ENCODE measurements at places on chromosomes 2 and 18.

- DNase-seq = no peak
- no peaks in the 10 kb centered on the region for H3K27me3 ChIP-seq
- H3K36me3 ChIP-seq = no peaks in the 10 kb centered on the region
- H3K4me3 ChIP-seq = no peak overlapping the region
- no peaks in the 10 kb centered on the region for H3K4me1 ChIP-seq
These were observed 5.9 kb upstream of the CERS6 start for GRCh38 chr2:168450171-168450570.

DNA sequence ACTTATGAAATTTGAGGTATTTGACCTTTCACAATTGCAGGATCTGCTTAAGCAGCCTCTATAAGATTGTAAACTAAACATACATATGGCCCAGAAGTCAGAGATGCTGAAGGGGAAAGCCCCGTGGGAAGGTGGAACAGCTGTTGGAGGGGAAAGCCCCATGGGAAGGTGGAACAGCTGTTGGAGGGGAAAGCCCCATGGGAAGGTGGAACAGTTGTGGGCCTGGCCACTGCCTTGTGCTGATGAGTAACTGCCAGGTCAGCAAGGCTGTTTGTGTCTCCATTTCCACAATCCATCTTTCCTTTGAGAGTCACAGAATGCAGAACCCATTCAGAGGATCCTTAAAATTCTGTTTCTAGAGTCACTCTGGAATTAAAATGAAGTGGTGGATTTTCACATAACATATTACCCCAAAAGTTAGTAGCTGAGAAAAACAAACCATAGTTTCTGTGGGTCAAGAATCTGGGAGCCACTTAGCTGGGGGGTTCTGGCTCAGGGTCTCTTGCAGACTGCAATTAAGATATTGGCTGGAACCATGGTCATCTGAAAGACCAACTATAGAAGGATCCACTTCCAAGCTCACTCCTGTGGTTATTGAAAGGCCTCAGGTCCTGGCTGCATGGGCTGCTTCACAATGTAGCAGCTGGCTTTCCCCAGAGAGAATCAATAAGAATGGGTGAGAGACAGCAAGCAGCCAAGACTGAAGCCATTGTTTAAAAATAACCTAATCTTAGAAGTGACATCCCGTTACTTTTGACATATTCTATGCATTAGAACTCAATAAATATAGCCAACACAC is 86.6 kb upstream of the CAVIN2 start:
- H3K27ac ChIP-seq = no peak overlapping the region
- no peak for DNase-seq
- no peaks in the 10 kb centered on the region for H3K27me3 ChIP-seq
- no peak overlapping the region for H3K4me3 ChIP-seq
- no peaks in the 10 kb centered on the region for H3K36me3 ChIP-seq

DNA sequence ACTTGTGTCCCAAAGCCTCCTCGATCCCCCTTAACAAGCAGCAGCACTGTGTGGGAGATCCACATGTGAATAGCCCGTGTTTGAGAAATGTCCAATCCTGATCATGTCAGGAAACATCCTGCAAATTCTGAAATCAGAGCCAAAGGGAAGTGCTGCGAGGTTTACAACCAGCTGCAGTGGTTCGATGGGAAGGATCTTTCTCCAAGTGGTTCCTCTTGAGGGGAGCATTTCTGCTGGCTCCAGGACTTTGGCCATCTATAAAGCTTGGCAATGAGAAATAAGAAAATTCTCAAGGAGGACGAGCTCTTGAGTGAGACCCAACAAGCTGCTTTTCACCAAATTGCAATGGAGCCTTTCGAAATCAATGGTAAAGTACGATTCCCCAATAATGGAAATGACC is at the start of gene MARCO:
Gene MARCO (plus strand): TSS at position 164 of the 400 bp plus-strand sequence. CDS start 107 bp downstream, at position 271.
- no peaks in the 10 kb centered on the region for H3K27me3 ChIP-seq

GRCh38 chr18:34528177-34528576 is 181.9 kb upstream of the DTNA start:
- no peak overlapping the region for H3K4me3 ChIP-seq
- no peak for DNase-seq
- H3K36me3 ChIP-seq = no peaks in the 10 kb centered on the region

- H3K36me3 ChIP-seq = no peaks in the 10 kb centered on the region
- H3K27me3 ChIP-seq = no peaks in the 10 kb centered on the region
- no peak overlapping the region for H3K27ac ChIP-seq
- no peaks in the 10 kb centered on the region for H3K4me1 ChIP-seq
- no peak overlapping the region for H3K4me3 ChIP-seq
These were observed 17.7 kb upstream of the SERPINB7 start for GRCh38 chr18:63757541-63757940.

GRCh38 chr2:127014224-127014623 is 92.7 kb downstream of the BIN1 start:
- H3K4me1 ChIP-seq = no peaks in the 10 kb centered on the region
- H3K27ac ChIP-seq = no peak overlapping the region
- no peak for DNase-seq
- H3K36me3 ChIP-seq = no peaks in the 10 kb centered on the region
- H3K4me3 ChIP-seq = no peak overlapping the region
- H3K27me3 ChIP-seq = peaks cover 44% of the 10 kb centered on the region

GRCh38 chr2:240294514-240294913 is 140.9 kb upstream of the GPC1 start:
- H3K4me3 ChIP-seq = no peak overlapping the region
- no peak for DNase-seq
- no peak overlapping the region for H3K27ac ChIP-seq
- no peaks in the 10 kb centered on the region for H3K27me3 ChIP-seq

DNA sequence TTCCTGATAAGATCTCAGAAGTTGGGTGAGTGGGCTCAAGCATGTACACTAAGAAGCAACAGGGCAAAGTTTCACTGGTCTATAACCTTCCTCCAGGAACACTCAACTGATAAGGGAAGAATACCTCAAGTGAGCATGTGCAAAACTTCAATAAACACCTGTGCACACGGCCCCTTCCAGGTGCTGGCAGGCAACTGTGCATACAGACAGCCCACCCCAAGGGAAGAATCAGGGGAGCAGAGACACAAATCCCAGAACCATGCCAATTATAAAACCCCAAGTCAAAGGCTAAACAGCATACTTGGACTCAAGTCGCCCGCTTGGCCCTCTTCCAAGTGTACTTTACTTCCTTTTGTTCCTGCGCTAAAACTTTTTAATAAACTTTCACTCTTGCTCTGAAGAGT is 85.9 kb upstream of the RTN4 start:
- no peak overlapping the region for H3K27ac ChIP-seq
- H3K4me1 ChIP-seq = peaks cover 12% of the 10 kb centered on the region
- H3K4me3 ChIP-seq = no peak overlapping the region

DNA sequence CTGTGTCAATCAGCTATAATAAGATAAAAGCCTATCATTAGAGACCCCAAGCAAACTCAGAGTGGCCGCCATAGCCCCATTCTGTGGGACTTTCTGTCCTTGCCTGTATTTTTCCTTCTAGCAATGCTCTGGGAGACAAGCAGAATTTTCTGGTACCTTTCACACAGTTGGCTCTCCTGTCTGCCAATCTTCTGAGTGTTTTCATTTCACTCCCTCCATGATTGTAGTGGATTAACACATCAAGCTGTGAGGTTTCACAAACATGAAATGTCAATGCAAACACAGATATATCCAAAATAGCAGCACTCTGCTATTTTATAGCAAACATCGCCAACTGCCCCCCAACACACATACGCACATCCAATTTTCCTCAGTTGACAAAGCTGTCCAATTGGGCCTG is 64.9 kb downstream of the C1D start:
- H3K36me3 ChIP-seq = no peaks in the 10 kb centered on the region
- DNase-seq = no peak
- H3K27ac ChIP-seq = no peak overlapping the region
- no peaks in the 10 kb centered on the region for H3K27me3 ChIP-seq
- no peaks in the 10 kb centered on the region for H3K4me1 ChIP-seq

DNA sequence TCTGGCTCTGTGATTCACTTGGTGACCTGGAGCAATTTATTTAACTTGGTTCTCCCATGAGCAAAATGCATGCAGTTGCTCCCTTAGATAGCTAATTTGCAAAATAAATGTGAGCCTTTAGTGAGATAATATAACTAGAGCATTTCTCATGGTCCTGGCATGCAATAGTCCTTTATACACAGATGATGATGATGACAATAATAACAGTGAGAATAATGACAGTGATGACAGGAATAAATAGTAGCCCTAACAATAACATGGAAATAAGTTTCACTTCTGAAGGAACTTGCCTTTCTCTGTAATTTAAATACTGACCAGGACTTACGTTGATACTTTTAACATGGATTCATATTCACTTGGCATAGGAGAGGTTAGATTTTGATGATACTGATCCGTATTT is 49.2 kb downstream of the LPIN1 start:
- H3K4me1 ChIP-seq = no peaks in the 10 kb centered on the region
- H3K27me3 ChIP-seq = no peaks in the 10 kb centered on the region
- peaks cover 76% of the 10 kb centered on the region for H3K36me3 ChIP-seq
- no peak for DNase-seq

GRCh38 chr2:186605041-186605440 is 15.2 kb downstream of the ITGAV start:
- no peak overlapping the region for H3K4me3 ChIP-seq
- no peak overlapping the region for H3K27ac ChIP-seq
- peaks cover 9% of the 10 kb centered on the region for H3K4me1 ChIP-seq
- no peak for DNase-seq
- H3K27me3 ChIP-seq = no peaks in the 10 kb centered on the region
- peaks cover 9% of the 10 kb centered on the region for H3K36me3 ChIP-seq

GRCh38 chr2:236965021-236965840 is 120.5 kb upstream of the COPS8 start:
- H3K36me3 ChIP-seq = no peaks in the 10 kb centered on the region
- no peak for DNase-seq
- H3K4me3 ChIP-seq = no peak overlapping the region
- H3K27me3 ChIP-seq = no peaks in the 10 kb centered on the region
- no peaks in the 10 kb centered on the region for H3K4me1 ChIP-seq
- H3K27ac ChIP-seq = no peak overlapping the region

DNA sequence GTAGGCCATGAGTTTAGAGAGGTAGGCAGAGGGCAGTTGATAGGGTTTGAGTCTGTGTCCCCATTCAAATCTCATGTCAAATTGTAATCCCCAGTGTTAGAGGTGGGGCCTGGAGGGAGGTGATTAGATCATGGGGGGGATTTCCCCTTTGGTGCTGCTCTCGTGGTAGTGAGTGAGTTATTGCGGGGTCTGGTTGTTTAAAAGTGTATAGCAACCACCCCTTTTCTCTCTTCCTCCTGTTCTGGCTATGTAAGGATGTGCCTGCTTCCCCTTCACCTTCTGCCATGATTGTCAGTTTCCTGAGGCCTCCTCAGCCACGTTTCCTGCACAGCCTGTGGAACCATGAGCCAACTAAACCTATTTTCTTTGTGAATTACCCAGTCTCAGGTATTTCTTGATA is 25.5 kb downstream of the MARCHF4 start:
- no peak for DNase-seq
- H3K4me1 ChIP-seq = no peaks in the 10 kb centered on the region
- no peak overlapping the region for H3K4me3 ChIP-seq
- H3K36me3 ChIP-seq = no peaks in the 10 kb centered on the region
- H3K27ac ChIP-seq = no peak overlapping the region

GRCh38 chr2:70904371-70905216 is 31.1 kb upstream of the ATP6V1B1 start:
- peaks cover 88% of the 10 kb centered on the region for H3K27me3 ChIP-seq
- H3K4me3 ChIP-seq = no peak overlapping the region
- no peak for DNase-seq
- H3K4me1 ChIP-seq = no peaks in the 10 kb centered on the region

DNA sequence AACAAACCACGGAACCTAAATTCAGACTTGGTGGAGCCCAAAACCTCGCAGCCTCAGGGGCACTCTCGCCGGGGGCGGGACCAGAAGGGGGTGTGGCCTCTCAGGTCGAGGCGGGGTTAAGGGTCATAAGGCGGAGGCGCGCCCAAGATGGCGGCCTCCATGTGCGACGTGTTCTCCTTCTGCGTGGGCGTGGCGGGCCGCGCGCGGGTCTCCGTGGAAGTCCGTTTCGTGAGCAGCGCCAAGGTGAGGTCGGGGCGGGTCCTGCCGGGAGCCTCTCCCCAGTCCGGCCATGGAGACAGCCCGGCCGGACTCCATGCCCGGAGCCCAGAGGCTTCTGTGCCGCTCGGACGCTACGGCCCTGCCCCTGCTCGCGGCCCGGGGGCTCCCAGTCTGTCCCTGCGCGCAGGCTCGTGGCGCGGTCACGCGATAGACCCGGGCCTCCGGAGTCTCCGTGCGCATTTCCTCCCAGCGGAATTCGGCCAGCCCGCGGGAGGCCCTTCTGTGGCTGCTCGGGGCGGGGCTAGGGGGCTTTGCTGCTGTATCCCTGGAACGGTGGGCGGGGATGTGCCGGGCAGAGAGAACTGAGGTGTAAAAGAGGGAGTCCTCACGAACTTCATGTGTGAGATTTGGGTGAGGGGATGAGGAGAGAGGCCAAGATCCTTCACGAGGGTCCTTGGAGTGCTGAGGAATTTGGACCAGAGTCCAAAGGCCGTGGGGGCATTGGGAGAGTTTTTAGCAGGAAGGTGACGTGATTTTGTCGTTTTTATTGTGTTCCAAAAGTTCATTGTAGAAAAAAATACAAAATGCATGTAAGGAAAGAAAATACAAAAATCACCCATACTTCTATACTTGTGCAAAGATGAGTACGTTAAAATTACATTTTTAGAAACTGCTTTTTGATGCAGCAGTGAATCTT is at the start of gene SMYD5:
Gene SMYD5 (plus strand): TSS at position 126 of the 916 bp plus-strand sequence. CDS start 22 bp downstream, at position 148.
- peak within 1 kb of the TSS; percentile 79 for H3K4me3 ChIP-seq
- peak within 1 kb of the TSS; percentile 71 for H3K27ac ChIP-seq
- peak; percentile 85 for DNase-seq
- no peaks in the 10 kb centered on the region for H3K36me3 ChIP-seq
- peaks cover 10% of the 10 kb centered on the region for H3K4me1 ChIP-seq

- no peak for DNase-seq
- H3K4me1 ChIP-seq = peaks cover 6% of the 10 kb centered on the region
- H3K27ac ChIP-seq = peak overlapping the region; percentile 89
- H3K36me3 ChIP-seq = no peaks in the 10 kb centered on the region
- H3K27me3 ChIP-seq = no peaks in the 10 kb centered on the region
- peak overlapping the region; percentile 95 for H3K4me3 ChIP-seq
These were observed 1.1 kb downstream of the LDLRAD4 start for GRCh38 chr18:13219593-13220159.

GRCh38 chr2:38666556-38666910 is 619 bp downstream of the GALM start:
- peaks cover 36% of the 10 kb centered on the region for H3K4me1 ChIP-seq
- H3K4me3 ChIP-seq = peak overlapping the region; percentile 72
- H3K27me3 ChIP-seq = no peaks in the 10 kb centered on the region
- peak overlapping the region; percentile 73 for H3K27ac ChIP-seq
- no peaks in the 10 kb centered on the region for H3K36me3 ChIP-seq
- DNase-seq = no peak

- no peaks in the 10 kb centered on the region for H3K27me3 ChIP-seq
- no peak overlapping the region for H3K4me3 ChIP-seq
- H3K4me1 ChIP-seq = no peaks in the 10 kb centered on the region
- DNase-seq = no peak
These were observed 180.0 kb upstream of the TPO start for GRCh38 chr2:1233281-1233680.

GRCh38 chr2:208982831-208983230 is 441.0 kb upstream of the MAP2 start:
- no peaks in the 10 kb centered on the region for H3K36me3 ChIP-seq
- no peak for DNase-seq
- no peaks in the 10 kb centered on the region for H3K4me1 ChIP-seq
- no peaks in the 10 kb centered on the region for H3K27me3 ChIP-seq
- no peak overlapping the region for H3K4me3 ChIP-seq
